Occipital lobe (tissue), 3 donors: ENCODE measurements at places on chromosomes 5 and 9. TPM values are rescaled to one million over a fixed set of nuclear protein-coding genes. Genes with fewer than 3 reads are reported as not detected.

DNA sequence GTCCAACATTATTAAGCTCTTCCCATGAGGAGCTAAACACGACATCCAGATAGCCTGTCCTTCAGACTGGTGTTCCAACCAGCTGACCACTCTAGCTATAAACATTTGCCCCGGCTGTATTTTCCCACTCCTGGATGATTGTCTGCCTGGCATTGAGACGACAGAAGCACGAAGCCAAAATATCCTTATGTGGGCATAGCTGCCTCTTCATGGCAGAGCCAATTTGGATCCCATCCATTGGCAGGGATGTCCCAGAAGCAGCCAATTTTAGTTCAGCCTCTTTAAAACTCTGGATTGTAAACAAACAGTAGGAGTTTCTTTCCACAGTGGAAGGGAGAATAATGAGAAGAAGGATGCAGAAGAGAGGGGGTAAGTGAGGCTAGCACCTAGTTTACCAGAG lies 507.6 kb downstream of the CETN3 start:
- peak; percentile 35 for DNase-seq

Gene PALM2AKAP2
- total RNA-seq: 5.0 TPM

Gene SH2D3C
- total RNA-seq: 5.1 TPM

GRCh38 chr5:36423578-36424307 lies 122.0 kb upstream of the RANBP3L start:
- DNase-seq: no peak

Gene INSYN2B
- total RNA-seq: 1.4 TPM

GRCh38 chr5:14057289-14057688 lies 85.9 kb upstream of the TRIO start:
- DNase-seq: no peak

DNA sequence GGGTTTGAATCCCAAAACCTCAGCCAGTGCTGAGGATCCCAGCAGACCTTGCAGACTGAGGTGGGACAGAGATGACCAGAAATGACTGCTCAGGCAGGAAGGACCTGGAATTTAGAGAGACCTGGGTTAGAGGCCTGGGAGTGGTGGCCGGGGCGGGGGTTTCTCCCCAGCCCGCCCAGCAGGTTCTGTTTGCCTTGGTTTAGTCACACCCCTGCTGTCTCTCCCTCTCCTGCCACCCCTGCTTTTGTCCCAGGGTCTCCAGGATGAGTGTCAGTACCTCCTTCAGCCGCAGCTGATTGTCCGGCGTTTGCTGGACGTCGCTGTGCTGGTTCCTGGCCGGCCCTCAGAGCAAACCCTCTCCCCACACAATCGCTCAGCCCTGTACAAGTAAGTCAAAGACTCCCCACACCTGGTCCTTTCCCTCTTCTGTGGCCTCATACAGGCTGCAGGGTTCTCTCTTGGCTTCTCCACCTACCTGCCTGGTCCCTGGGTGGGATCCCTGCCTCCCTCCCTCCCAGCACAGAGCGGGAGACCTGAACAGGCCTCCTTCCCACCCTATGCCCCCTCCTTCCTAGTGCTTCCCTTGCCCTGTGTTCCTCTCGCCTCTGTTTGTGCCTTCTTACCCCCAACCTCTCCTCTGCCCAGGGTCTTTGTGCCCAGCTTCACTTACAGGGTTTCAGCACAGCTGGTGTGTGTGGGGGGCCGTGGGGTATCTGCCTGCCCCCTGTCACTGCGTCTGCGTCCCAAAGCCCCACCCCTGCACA lies 12.0 kb downstream of the TMEM8B start:
- no peak for DNase-seq

DNA sequence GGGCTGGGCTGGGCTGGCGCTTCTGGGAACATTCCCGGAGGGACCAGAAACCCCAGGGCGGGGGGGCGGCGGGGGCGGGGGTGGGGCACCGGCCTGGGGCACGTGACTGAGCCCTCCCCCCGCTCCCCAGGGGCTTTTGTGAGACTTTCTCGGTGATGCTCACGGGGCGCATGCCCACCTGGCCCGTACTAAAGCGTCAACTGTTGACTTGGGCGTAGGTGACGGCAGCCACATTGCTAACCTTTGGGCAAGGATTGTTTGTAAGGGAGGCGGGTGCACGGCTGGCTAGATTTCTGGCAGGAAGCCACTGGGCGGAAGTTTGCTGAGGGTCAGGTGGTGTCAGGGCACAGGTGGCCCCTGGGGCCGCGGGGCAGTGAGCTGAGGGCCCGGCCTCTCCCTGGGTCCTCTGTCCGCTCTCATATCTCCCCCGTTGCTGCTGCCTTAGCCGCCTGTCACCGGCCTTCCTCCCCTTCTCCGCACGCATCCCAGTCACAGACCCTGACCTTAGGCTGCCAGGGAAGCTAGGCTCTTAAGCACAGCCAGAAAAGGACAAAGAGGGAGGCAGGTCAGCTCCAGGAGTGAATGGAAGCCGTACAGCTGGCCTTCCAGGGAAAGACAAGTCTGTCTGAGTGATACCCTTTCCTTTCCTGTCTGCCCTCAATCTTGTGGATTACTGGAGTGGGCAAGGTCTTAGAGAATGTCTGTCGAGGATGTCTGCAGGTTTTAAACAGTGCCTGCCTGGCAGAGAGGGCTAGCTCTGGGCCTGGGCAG lies 812 bp downstream of the CACFD1 start:
- DNase-seq: no peak

GRCh38 chr5:1885868-1886845 lies 3.4 kb upstream of the IRX4 start:
- DNase-seq: no peak

- no peak for DNase-seq
Measured at GRCh38 chr5:125220284-125220683, 473.8 kb upstream of the ZNF608 start.

DNA sequence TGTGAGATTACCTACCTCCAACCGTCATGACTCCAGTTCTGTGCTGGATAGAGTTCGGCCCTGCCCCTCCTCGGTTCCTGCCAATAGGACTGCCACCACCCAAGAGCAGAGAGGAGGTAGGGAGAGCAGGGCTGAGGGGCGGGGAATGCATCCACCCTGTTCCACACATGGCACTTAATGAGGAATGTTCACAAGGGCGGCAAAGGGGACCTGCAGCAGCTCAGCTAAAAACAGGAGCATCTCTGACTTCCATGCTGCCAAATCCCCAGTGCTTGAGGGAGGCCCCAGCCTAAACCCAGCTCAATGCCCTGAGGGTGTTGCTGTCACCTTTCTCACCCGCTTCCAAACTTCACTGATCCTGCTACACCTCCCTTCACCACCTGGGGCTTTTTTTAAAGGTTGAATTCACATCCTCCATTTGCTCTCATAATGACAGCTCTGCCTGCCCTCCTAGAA lies 7.8 kb upstream of the DELE1 start:
- DNase-seq: no peak

DNA sequence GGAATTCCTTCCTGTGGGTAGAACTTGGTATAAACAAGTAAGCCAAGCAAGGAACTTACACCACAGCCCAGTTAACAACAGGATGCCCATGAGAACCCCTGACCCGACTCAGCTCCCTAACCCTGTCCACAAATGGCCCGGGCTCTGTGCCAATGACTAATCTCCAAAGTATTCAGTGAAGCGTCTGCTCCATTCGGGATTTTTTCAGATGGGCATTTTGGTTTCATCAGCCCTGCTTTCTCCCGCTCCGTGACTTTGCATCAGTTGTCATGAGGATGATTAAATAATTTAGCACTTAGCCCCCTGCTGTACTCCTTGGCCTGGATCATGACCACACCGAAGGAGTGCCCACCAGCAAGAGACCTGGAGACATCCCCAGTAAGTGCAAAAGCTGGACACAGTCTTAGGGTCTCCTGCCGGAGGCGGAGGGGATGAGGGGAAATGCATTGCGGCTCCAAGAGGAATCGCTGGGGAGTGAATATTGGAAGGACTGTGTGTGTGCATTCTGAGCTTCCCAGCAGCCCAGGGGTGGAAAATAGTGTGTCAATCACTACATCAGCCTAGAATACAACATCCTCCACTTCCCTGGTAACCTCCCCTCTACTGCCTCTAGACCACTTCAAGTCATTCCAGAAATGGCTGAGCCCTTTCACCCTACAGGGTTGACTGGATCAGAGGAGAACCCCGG lies 41.4 kb upstream of the DNAH5 start:
- no peak for DNase-seq

Gene C5orf58
- not detected for total RNA-seq

- DNase-seq: no peak
Measured at GRCh38 chr5:118580949-118581348, 407.4 kb downstream of the DTWD2 start.

Gene SEC16A
- total RNA-seq: 10.6 TPM

Gene ST8SIA4
- 47.6 TPM for total RNA-seq

GRCh38 chr5:337563-338130 lies 16.1 kb downstream of the AHRR start:
- DNase-seq: no peak

- DNase-seq: no peak
Measured at GRCh38 chr9:94847486-94847885, 121.0 kb downstream of the AOPEP start.

Gene NTRK2
- total RNA-seq: 266 TPM

DNA sequence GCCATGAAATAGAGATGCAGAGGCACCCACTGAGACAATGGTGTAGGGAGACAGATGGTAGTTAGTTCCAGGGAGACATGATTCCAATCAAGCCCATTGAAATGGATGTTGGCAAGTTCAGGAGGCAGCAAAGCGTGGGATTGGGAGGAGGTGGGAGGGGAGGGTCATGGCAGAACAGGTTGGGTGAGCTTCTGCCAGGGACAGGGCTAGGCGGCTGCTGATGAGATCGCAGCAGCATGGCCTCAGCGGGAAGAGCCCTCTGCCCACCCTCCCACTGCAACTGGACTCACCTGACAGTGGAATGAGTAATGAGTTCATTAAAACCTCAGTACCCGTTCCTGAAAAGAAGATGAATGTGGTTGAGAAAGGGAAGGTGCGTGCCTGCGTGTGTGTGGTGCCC lies 418.2 kb downstream of the CDK5RAP2 start:
- no peak for DNase-seq

- DNase-seq: no peak
Measured at GRCh38 chr5:53083927-53084326, 25.6 kb downstream of the MOCS2 start.

Gene PRLR
- total RNA-seq: 3.3 TPM

Gene FSTL4
- total RNA-seq: 0.62 TPM

DNA sequence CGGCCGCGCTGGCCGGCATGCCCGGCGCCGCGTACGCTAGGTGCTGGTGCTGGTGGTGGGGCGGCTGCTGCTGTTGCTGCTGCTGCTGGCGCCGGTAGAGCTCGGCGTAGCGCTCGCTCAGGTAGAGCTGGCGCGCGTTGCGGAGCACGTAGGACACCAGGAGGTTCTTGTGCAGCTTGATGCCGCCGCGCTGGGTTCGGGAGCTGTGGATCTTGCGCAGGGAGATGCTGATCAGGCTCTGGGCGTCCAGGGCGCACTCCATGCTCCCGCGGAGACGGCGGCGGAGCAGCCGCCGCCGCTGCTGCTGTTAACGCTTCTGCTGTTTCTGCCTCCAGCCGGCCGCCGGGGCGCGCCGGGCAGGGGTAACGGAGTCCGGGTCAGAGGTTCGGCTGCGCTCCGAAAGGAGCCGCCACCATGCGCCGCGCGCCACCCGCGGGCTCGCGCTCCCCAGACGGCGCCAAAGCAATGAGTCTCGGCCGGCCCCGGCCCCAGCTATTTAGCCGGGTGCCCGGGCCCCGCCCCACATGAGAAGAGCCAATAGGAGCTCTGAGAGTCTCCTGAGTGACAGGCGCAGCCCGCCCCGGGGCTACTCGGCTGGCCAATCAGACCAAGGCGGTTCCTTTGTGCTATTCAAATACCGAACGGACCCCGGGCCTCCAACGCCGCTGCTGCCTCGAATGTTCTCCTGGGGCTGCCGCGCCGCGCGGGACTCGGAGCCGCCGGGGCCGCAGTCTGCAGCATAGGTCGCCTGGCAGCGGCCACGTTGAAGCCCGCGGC lies at the start of gene IER5L:
Gene IER5L (minus strand): TSS at position 471 of the 777 bp plus-strand sequence. CDS start 209 bp downstream, at position 262.
- peak; percentile 95 for DNase-seq

Gene KIF4B
- total RNA-seq: 0.16 TPM

GRCh38 chr5:79074641-79075040 lies 5.1 kb downstream of the BHMT2 start:
- DNase-seq: no peak

DNA sequence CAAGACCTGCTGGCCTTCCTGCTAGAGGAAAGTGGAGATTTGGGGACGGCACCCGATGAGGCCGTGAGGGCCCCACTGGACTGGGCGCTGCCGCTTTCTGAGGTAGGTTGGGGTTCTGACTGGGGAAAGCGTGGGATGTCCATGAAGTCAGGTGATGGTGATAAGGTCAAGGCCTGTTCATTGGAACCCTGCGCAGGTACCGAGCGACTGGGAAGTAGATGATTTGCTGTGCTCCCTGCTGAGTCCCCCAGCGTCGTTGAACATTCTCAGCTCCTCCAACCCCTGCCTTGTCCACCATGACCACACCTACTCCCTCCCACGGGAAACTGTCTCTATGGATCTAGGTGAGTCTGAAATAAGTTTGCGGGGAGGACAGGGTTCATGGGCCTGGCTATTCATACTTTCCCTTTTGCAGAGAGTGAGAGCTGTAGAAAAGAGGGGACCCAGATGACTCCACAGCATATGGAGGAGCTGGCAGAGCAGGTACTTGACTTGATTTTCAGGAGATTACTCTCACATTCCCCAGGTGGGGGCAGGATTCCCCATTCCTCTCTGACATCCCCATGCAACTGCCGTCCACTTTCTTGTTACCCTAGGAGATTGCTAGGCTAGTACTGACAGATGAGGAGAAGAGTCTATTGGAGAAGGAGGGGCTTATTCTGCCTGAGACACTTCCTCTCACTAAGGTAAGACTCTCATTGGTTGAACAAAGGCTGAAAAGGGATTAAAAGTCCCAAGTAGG lies 505 bp downstream of the CREB3 start:
- DNase-seq: no peak

- no peak for DNase-seq
Measured at GRCh38 chr9:126980231-126980630, 65.6 kb downstream of the RALGPS1 start.

GRCh38 chr5:153704110-153704509 lies 213.6 kb downstream of the GRIA1 start:
- no peak for DNase-seq

- DNase-seq: no peak
Measured at GRCh38 chr5:128472036-128472435, 66.0 kb downstream of the FBN2 start.

- no peak for DNase-seq
Measured at GRCh38 chr9:88531920-88532698, 2.9 kb upstream of the NXNL2 start.

Gene KCNIP1
- total RNA-seq: 14.5 TPM

DNA sequence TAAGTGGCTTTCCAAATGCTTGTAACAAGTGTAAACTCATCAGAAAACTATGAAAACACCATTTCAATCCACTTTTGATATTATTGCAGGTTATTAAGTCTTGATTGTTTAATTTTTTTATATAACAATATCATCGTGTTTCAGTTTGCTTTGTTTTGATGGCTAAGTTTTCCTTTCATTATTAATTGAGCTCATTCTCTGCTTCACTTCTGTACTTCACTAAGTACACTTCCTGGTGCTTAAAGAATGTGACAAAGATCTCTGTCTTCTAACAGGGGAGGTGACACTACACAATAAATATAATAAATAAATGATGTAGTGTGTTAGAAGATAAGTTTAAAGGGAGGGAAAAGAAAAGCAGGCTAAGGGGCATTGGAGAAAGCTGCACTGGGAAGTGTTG lies 13.0 kb upstream of the RAD23B start:
- DNase-seq: no peak
